ENCODE measurements at places on chromosomes 11 and 22.

DNA sequence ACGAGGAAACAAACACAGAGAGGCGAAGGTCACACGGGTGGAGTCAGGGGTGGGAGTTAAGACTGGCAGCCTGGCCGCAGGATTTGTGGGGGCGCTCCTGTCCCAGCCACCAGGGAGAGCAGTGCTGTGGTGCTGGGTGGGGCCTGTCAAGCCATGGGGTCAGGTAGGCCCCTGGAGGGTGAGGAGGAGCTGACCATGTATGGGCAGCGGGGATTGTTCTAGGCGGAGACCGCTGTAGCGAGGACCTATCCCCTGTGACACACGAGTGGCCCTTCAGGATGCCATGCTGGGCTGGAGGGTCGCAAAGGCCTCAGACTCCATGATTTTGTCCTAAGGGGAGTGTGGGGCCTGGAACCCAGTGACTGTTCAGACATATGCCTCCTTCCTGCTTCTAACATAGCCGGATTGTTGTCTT lies 1.6 kb upstream of the RPS19BP1 start:
- DNase-seq = no peak

DNA sequence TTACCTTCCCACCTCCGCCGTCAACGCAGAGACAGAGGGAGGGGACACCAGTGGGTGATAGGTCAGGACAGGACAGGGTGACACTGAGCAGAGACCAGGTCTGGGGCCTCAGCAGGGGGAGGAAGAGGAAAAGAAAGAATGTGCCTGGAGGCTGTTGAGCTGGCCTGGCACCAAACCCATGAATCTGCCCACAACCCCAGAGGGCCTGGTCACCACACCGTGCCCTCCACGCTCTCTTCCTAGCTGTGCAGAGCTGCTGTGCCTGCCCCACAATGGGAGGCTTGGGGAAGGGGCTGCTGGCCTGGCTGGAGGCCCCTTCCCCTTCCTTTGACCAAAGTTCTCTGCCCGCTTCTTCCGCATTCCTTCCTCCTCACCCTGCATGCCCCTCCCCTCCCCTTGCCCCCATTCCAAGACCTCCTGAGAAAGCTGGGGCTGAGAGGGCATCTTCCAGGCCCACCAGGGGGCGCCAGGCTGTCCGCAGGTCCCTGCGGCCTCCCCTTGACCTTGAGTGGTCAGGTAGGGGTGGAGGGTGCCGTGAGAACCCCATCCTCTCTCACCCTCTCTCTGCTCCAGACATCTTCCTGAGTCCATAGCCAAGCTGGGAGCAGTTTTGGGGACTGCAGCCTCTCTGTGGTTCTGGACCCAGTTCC lies 11.0 kb upstream of the CACNA1I start:
- DNase-seq = no peak

GRCh38 chr11:127866109-127866508 lies 721.2 kb downstream of the ETS1 start:
- no peak for DNase-seq

GRCh38 chr22:17773606-17774205 lies 563 bp downstream of the BID start:
- DNase-seq = peak; percentile 49

- no peak for DNase-seq
Measured at GRCh38 chr11:125036933-125037332, 26.2 kb upstream of the SLC37A2 start.

DNA sequence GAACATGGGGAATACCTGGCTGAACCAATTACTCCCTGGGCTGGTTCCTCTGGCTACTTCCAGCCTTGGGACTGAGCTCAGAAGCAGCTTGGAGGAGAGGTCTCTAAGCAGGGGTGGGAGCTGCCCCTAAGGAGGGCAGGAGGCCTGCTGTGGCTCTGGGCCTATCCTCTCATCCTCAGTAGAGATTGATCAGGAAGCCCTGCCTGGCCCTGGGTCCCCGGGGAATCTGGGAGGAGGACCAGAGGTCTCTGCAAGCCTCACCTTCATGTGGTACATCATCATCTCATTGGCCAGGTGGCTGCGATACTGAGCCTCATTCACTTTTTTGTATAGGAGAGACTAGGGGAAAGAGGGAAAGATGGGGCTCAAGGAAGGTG lies 91.1 kb downstream of the PDE2A start:
- DNase-seq = no peak

GRCh38 chr11:45051621-45052020 lies 94.8 kb upstream of the PRDM11 start:
- DNase-seq = no peak

GRCh38 chr22:44914026-44914721 lies 95.6 kb downstream of the PHF21B start:
- no peak for DNase-seq

DNA sequence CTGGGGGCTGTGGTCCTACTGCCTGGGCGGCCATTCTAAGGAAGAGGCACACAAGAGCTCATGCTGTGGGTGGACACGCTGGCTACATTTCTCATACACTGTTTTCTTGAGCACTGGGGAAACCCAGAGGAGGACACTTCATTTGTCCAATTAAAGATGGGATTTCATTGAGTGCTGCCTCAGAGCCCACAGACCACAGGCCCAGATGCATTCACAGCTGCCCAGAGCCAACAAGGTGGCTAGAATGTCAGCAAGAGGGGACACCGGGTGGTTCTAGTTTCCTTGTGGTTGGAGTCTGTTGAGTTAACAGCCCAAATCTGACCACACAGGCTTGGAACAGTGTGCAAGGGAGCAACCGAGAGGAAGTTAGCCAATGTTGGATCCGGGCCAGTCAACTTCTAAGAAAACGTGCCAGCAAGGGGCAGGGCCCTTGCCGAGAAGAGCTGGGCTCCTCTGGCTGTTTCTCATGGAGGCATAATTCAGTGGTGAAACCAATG lies 35.0 kb upstream of the SORL1 start:
- DNase-seq = no peak

GRCh38 chr11:57476757-57477506 lies 16.6 kb downstream of the RTN4RL2 start:
- peak; percentile 26 for DNase-seq

- DNase-seq = no peak
Measured at GRCh38 chr11:128747728-128748148, 53.9 kb downstream of the FLI1 start.

DNA sequence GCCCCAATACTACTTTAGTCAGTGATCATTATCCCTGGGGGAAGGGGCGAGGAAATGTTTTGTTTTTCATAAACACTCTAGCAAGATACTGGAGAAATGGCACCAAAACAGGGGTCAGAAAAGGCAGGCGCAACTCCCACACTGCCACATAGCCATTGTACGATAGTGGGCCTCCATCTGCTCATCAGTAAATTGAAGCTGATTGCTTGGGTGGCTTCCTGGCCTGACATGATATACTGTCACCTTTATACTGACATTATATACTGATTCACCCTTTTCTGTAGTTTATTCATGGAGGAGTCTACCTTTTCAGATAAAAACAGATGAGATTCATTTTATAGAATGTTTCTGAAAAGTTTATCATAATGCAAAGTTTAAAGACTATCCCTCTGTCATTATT lies 51.6 kb upstream of the CCDC34 start:
- no peak for DNase-seq

DNA sequence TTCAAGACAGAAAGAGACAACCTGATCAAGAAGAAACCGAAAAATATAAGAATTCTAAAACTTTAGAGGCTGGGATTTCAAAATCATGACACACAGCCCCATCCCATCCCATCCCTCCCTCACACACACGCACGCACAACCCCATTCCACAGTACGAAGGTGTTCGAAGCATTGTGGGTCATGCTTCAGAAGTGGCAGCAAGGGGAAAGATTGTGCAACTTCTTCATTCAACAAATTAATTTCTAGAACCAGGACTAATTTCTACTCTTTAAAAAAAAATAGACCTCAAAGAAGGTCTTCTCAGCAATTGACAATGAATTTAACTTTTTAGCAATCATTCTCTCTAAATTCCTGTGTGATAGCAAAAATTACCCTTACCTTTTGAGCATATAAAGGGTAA lies 867 bp downstream of the SPA17 start:
- no peak for DNase-seq

DNA sequence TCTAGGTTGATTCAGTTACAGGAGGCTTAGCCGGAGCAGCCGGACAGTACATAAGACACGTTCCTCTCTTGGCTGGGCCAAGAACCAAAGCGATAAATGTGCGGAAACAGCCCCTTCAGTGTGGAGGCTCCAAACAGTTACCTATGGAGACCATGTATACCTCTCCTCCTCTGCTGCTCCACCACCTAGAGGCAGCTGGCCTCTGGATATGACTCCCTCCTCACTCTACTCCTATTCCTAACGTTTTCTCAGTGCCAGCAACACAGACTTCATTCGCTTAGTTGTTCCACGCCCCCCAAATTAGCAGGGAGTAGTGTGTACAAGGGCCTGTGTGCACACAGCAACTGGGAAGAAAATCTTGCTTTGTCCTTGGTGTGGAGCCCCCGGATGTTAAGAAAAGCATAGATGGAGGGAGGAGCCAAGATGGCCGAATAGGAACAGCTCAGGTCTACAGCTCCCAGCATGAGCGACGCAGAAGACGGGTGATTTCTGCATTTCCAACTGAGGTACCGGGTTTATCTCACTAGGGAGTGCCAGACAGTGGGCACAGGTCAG lies 362.3 kb upstream of the KIRREL3 start:
- DNase-seq = no peak

- DNase-seq = no peak
Measured at GRCh38 chr11:25775603-25776002, 556.3 kb upstream of the ANO3 start.

GRCh38 chr22:28187612-28188011 lies 268.6 kb upstream of the PITPNB start:
- DNase-seq = no peak

DNA sequence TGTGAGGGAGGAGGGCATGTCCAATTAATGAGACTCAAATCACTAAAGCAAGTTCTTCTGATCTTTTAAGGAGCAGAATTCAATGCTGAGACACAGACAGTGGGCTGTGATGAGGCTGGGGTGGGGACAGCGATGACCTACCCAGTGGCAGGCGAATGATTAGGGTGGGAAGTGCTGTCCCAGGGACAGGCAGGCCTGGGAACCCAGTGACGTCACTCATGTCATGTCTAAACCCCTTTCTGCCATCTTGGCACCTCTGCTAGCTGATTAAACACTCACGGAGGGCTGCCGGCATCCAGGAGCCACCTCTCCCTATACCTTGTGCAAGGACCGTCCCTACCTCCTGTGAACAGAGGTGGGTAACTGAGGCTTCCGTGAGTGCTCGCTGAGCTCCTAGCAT lies 1235.2 kb downstream of the TBC1D22A start:
- DNase-seq = no peak

- no peak for DNase-seq
Measured at GRCh38 chr11:78009062-78009461, 14.0 kb downstream of the KCTD14 start.

DNA sequence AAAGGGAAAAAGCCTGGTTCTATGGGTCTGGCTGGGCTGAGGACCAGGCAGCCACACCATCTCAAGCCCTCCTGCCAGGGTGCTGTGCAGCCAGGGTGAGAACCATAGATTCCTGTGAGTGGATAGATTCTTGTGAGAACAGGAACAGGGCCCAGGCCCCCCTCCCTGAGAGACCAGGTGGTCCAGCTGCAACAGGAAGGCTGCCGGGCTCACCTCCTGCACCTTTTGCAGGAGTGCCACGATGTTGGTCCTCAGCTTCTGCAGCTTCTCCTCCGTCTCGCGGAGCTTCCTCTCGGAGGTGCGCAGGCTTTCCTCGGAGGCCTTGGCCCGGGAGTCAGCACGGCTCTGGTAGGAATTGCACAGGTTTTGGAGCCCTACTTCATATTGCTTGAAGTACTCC lies 40.8 kb downstream of the MORC2 start:
- no peak for DNase-seq

- DNase-seq = no peak
Measured at GRCh38 chr11:74672956-74673692, 58.1 kb downstream of the CHRDL2 start.

DNA sequence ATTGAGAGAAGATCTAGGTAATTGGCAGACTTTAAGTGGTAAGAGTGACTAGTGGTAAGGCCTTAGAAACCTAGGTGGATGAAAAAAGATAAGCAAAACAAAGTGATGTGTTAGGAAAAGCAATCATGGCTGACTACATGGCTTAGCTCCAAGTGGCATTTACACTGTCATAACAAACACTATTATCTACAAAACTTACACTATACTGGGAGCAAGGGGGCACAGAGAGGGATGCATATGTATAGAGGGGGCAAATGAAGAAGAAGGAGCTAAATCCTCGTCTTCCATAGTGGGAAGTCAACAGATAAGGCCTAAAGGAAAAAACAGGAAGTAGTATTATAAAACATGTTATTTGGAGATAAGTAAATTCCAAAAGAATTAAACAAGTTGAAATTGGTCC lies 32.5 kb downstream of the ADORA2A start:
- DNase-seq = no peak

- DNase-seq = no peak
Measured at GRCh38 chr11:32210556-32210955, 119.7 kb downstream of the RCN1 start.

DNA sequence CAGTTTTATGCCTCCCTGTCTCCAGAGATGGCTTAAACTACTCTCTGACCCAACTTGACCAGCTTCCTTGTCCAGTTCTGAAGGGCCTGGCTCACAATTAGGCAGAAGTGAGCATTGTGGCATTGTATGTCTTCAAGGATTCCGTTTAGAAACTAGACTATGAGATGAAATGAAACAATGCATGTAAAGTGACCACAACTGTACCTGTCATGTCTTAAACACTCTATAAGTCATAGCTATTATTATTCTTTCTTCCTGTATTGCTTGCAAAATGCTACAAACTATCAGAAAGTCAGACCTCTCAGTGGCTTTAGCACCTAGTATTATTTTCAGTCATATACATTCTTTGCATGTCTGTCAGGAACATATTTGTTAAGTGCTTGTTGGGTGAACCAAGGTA lies 127.9 kb upstream of the MTMR2 start:
- DNase-seq = no peak

DNA sequence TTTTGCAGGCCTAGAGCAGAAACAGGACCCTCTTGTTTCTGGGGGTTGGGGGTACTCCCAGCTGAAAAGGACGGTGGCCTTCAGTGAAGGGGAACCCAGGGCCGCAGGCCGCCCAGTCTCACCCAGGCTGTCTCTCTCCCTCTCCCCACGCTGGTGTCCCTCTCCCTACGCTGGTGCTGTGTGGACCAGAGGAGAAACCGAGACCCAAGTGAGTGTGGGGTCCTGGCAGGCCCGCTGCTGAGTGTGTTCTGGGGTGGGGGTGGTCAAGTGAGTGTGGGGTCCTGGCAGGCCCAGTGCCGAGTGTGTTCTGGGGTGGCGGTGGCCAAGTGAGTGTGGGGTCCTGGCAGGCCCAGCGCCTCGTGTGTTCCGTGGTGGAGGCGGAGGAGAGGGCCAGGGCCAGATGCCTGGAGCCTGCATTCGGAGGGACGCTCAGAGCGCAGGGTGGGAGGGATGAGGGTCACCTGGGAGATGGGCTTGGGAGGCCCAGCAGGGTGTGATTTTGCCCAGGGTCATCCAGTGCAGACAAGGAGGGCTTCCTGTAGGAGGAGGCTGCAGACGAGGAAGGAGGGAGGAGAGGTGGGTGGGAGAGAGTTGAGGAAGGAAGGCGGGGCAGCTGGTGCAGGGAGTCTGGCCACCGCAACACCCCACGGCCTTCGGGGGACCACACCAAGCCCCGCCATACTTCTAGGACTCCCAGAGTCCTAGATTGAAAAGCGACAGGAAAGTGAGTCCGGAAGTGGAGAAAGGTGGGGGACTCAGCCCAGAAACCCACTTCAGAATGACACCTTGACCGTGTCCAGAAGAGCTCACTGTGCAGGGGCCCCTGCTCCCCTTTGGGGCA lies 10.3 kb downstream of the TNNT3 start:
- DNase-seq = no peak

Measured in stimulated activated CD4-positive, alpha-beta T cell treated with anti-CD3 and anti-CD28 coated beads, Interleukin-1b, Interleukin-23, amount 100 ng/mL, for 4 hours (primary cell).